Activated CD8-positive, alpha-beta T cell treated with anti-CD3 and anti-CD28 coated beads for 36 hours (primary cell): ENCODE measurements at places on chromosomes 5 and 9. TPM values are rescaled to one million over a fixed set of nuclear protein-coding genes. Genes with fewer than 3 reads are reported as not detected.

DNA sequence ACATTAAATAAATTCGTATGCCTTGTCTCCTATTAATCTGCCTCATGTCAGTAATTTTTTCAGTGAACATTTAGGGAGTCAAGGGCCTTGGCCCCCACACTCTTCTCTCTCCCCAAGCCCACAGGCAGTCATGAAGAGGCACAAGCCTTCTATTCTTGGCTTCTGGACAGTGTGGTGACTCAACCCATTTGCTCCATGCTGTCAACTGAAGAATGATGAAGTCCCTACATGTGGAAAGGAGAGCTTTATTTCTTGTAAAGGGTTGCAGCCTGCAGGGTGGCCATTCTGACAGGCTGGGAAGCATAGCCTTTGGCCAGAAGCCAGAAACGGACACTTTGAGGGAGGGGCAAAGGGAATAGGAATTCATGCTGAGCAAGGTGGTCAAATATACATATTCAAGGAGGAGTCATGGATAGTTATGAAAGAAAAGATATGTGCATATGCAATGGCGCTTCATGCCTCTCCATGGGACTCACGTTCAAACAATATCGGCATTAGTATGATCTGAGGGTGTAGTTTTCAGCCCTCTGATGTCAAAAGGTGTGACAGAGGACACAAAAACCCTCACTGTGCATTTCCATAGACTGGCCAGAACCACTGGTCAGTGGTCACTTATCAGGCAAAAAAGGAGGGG is 31.3 kb downstream of the ANKRA2 start:
- H3K36me3 ChIP-seq, result no peaks in the 10 kb centered on the region
- H3K4me1 ChIP-seq, result no peaks in the 10 kb centered on the region
- no peak overlapping the region for H3K27ac ChIP-seq
- no peak overlapping the region for H3K4me3 ChIP-seq

GRCh38 chr5:134053314-134053839 is 48.6 kb upstream of the VDAC1 start:
- no peak overlapping the region for H3K4me3 ChIP-seq
- peak overlapping the region; percentile 58 for H3K27ac ChIP-seq
- H3K27me3 ChIP-seq, result no peaks in the 10 kb centered on the region

CDKN2A gene
- 2.1 TPM for total RNA-seq

GARNL3 gene
- 4.2 TPM for total RNA-seq

DNA sequence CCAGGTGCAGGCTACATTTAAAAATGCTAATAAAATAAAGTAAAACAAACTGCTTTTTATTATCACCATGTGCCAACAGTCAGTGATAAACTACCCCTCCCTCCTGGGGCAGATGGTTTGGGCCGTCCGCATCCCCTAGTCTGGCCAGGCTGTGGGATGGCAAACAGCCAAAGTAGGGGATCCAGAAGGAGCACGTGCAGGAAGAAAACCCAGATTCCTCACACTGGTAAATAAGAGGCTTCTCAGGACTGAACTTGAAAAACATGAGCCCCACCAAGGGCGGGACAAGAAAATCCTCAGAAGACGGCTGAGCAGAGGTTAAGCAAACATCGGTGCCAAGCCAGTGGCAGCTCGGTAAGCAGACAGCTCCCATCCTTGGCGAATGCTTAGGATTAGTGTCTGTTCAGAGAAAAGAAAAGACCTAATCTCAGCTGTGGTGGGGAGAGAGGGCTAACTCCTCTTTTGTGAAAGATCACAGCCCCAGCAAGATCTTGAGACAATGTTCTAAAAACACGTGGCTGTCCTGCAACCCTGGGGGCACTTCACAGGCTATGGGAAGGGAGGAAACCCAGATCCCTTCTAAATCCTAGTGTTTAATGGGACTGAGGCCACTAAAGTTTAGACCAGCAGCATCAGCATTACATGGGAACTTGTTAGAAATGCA is 46.5 kb upstream of the GDNF start:
- H3K27ac ChIP-seq, result no peak overlapping the region
- DNase-seq, result no peak
- peaks cover 4% of the 10 kb centered on the region for H3K27me3 ChIP-seq
- no peaks in the 10 kb centered on the region for H3K36me3 ChIP-seq
- no peaks in the 10 kb centered on the region for H3K4me1 ChIP-seq

FGF10 gene
- total RNA-seq, result not detected

ELOVL7 gene
- not detected for total RNA-seq

DNA sequence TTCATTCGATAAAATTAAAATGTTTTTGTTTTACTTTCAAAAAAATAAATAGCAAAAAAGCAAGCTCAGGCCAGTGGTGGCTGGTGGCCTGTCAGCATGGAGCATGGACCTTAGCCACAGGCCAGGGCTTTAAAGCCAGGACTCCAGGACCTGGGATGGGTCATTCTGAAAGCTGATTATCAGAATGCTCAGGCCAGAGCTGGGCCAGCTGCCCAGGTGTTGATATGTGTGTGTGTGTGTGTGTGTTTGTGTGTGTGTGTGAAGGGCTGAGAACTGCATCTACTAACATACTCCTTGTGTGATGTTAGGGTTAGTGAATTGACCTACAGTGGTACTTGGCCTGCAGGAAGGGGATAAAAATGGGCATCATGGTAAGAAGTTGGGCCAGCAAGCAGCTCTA is 21.5 kb downstream of the PALM2AKAP2 start:
- no peak overlapping the region for H3K27ac ChIP-seq
- H3K4me1 ChIP-seq, result no peaks in the 10 kb centered on the region
- H3K36me3 ChIP-seq, result no peaks in the 10 kb centered on the region
- H3K27me3 ChIP-seq, result peaks cover 2% of the 10 kb centered on the region

GRCh38 chr5:112186401-112186990 is 232.6 kb downstream of the EPB41L4A start:
- DNase-seq, result peak; percentile 29
- H3K36me3 ChIP-seq, result no peaks in the 10 kb centered on the region
- H3K4me1 ChIP-seq, result peaks cover 2% of the 10 kb centered on the region
- no peak overlapping the region for H3K4me3 ChIP-seq
- no peak overlapping the region for H3K27ac ChIP-seq
- peaks cover 27% of the 10 kb centered on the region for H3K27me3 ChIP-seq
